ENCODE measurements at places on chromosomes 2 and 18. TPM values are rescaled to one million over a fixed set of nuclear protein-coding genes. Genes with fewer than 3 reads are reported as not detected.

The TXNDC2 gene
- total RNA-seq, result not detected

The CCDC102B gene
- total RNA-seq, result 1.1 TPM

The NMUR1 gene
- total RNA-seq, result 0.18 TPM

The COL5A2 gene
- 0.66 TPM for total RNA-seq

The ERBB4 gene
- not detected for total RNA-seq

The GRB14 gene
- total RNA-seq, result not detected

The PARD3B gene
- total RNA-seq, result 0.11 TPM

The MFSD6 gene
- 65.7 TPM for total RNA-seq

DNA sequence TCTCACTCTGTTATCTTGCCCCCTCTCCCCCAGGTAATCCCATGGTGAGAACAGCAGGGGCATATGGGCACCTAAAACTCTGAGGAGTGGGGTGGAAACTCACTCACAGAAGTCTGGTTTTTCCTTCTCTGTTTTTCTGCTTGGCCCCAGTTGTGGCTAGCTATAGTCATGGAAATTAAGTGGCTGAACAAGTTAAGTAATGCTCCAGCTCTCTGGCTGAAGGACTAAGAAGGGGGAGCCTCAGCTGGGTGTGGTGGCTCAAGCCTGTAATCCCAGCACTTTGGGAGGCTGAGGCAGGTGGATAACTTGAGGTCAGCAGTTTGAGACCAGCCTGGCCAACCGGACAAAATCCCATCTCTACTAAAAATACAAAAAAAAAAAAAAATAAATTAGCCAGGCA is 261.0 kb downstream of the TPGS2 start:
- no peaks in the 10 kb centered on the region for H3K36me3 ChIP-seq
- no peaks in the 10 kb centered on the region for H3K27me3 ChIP-seq
- H3K4me3 ChIP-seq, result no peak overlapping the region
- no peak for DNase-seq

DNA sequence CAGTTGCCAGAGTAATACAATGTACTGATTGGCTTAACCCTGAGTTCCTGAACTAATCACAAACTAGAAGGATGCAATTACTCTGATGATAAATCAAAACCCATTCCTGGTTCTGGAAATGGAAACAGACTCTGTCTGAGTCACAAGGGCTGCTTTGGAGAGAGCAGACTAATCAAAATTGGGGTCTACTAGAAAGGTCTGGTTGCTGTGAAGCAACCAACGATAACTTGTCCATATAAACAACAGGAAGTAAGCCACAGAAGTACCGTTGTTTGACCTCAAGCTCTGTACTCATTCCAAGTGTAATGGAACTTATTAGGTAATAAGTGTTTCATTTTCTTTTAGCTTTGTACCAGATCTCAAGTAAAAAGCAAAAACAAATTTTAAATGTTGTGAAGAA is 49.7 kb downstream of the RASGRP3 start:
- no peaks in the 10 kb centered on the region for H3K4me1 ChIP-seq
- H3K36me3 ChIP-seq, result no peaks in the 10 kb centered on the region
- no peak overlapping the region for H3K27ac ChIP-seq
- H3K4me3 ChIP-seq, result no peak overlapping the region
- DNase-seq, result no peak

DNA sequence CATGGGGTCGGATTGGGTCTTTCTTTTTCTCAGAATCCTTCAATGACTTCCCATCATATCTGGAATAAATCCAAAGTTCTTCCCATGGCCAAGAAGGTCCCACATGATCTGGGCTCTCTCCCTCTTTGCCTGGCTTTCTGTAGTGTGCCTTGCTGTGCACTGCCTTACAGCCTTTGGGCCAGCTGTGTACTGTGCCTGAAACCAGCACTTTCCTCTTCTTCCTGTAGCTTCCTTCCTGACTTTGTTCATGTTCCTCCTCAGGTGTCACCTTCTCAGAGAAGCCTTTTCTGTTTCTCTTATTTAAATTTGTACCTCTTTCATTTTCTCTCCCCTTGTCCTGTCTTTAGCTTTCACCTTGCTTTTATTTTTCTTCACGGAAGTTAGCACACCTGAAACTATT is 4.3 kb upstream of the CDCA7 start:
- H3K4me3 ChIP-seq, result no peak overlapping the region
- H3K27me3 ChIP-seq, result peaks cover 15% of the 10 kb centered on the region
- no peak overlapping the region for H3K27ac ChIP-seq
- no peak for DNase-seq
- no peaks in the 10 kb centered on the region for H3K36me3 ChIP-seq
- peaks cover 10% of the 10 kb centered on the region for H3K4me1 ChIP-seq

DNA sequence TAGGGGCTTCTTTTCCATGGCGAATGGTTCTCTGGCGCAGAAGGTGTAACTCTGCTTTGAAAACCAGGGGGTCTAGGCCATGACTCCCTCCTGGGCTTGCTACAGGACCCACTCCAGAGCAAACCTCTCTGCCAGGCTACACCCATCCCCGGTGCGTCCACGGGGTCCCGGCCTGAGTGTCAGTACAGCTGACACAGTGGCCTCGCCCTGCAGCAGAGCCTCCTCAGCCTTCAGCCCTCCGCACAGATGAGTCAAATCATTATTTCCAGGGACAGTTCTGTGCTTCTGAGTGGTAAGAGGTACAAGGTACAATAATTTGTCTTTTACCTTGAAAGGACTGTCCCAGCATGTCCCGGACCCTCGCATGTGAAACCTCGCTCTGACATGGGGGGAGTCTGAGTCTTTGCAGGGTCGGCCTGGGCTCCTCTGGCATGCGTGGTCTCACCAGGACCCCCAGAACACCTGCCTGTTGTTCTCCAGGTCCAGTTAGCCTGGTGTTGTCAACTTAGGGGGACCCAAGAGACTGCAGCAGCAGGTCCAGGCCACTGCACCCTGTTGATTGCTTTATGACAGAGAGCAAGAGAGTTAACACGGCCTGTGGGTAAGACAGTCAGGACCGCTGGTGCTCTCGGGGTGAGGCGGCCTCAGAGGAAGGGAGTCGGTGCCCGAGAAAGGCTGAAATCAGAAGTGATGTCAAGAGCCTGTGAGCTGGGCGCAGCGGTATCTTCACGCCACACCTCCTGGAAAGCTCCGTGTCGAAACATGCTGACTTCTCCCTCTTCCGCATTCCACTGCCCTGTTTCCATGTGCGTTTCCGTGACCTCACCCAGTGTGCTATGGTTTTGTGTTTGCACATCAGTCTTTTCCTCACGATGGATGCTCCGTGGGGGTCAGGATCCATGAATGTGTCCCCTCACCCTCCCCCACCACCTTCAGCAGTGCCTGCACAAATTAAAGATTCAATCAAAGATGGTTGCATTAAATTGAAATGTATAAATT is 340.1 kb downstream of the EIPR1 start:
- no peaks in the 10 kb centered on the region for H3K36me3 ChIP-seq
- no peak for DNase-seq
- no peak overlapping the region for H3K4me3 ChIP-seq
- H3K4me1 ChIP-seq, result no peaks in the 10 kb centered on the region

DNA sequence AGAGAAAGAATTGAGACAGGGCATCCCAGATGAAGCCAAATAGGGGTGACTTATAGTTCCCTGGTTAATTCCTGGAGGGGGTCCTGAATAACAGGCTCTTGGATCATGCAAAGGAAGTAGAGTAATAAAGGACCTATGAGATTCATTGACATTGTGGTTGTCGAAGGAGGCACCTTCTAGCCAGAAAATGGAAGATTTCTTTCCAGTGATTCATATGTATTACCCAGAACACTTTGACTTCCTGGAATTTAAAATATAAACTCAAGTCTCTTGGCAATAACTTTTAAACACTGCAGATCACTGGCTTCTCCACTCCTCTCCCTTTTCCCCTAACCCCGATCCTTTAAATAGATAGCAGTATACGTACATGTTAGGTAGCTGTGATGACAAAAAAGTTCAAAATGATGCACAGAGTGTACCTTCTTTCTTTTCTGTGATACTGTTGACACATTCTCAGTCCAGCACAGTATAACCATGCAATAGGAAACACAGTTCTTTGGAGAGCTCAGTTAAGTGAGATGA is 211.8 kb downstream of the LTBP1 start:
- H3K27ac ChIP-seq, result no peak overlapping the region
- DNase-seq, result no peak
- no peak overlapping the region for H3K4me3 ChIP-seq
- H3K36me3 ChIP-seq, result no peaks in the 10 kb centered on the region
- no peaks in the 10 kb centered on the region for H3K4me1 ChIP-seq

- no peaks in the 10 kb centered on the region for H3K27me3 ChIP-seq
- peak overlapping the region; percentile 64 for H3K27ac ChIP-seq
- H3K4me3 ChIP-seq, result peak overlapping the region; percentile 15
- peaks cover 98% of the 10 kb centered on the region for H3K4me1 ChIP-seq
- peaks cover 6% of the 10 kb centered on the region for H3K36me3 ChIP-seq
- no peak for DNase-seq
These were observed 10.0 kb downstream of the INPP4A start for GRCh38 chr2:98454500-98455235.

DNA sequence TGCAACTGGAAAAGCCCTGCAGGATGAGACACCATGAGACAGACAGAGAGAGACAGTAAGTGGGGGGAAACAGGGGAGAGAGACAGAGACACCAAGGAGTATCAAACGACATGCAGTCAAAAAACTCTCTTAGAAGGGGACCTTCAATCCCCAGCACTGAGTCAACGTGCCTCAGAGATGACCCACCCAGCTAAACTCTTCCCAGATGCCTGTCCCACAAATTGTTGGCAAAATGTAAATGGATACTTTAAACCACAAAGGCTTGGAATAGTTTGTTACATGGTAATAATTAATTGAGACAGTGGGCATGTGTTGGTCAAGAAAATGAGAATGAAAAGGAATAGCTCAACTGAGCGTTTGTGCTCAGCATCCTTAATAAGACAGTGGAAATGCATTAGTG is 98.3 kb downstream of the GRB14 start:
- H3K27me3 ChIP-seq, result no peaks in the 10 kb centered on the region
- no peak overlapping the region for H3K27ac ChIP-seq
- DNase-seq, result no peak
- no peak overlapping the region for H3K4me3 ChIP-seq

GRCh38 chr2:19361325-19361990 is 3.0 kb upstream of the OSR1 start:
- H3K27ac ChIP-seq, result no peak overlapping the region
- no peaks in the 10 kb centered on the region for H3K36me3 ChIP-seq
- peak; percentile 29 for DNase-seq
- H3K4me1 ChIP-seq, result peaks cover 42% of the 10 kb centered on the region
- H3K4me3 ChIP-seq, result peak overlapping the region; percentile 61

DNA sequence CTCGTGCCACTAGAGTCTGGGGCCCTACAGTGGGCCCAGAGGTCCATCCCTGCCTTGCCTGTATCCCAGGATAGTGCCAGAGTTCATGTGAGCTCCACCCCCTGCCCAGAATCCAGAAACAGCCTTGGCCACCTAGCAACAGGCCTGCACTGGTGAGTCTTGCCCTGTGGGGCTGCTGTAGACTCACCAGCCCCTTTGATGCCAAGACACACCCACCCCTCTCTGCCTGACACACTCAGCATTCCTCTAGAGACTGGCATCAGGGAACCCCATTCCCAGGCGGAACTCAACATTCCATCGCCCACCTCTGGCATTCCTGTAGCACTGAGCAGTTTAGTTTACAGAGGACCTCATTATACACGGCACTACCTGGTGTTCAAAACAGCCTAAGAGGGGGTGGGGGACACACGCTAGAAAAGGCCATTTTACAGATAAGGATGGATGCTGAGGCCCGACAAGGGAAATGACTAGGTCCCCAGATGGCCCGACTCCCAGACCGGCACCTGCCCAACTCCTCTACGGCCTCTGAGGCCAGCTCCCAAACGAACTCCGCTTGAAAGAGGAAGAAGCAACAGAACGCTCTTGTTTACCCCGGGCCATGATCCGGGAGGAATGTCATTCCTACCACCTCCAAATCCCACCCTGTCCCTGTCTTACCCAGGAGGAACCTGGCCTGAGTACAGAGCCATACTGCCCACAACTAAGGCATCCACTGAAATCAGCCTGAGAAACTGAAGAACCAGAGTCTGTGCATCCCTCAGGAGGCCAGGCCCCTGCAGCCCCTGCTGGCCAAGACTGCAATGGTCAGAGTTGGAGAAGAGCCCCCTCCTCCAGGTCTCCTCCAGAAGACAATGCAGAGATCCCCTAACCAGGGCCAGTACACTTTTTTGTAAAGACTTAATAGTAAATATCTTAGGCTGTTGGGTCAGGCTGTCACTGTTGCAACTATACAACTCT is 180.2 kb downstream of the TNS1 start:
- H3K4me1 ChIP-seq, result no peaks in the 10 kb centered on the region
- no peak for DNase-seq
- H3K36me3 ChIP-seq, result no peaks in the 10 kb centered on the region
- no peak overlapping the region for H3K27ac ChIP-seq
- H3K4me3 ChIP-seq, result no peak overlapping the region

GRCh38 chr18:2908946-2909335 is 62.1 kb downstream of the EMILIN2 start:
- H3K27me3 ChIP-seq, result no peaks in the 10 kb centered on the region
- no peak overlapping the region for H3K4me3 ChIP-seq
- peaks cover 8% of the 10 kb centered on the region for H3K4me1 ChIP-seq
- no peak for DNase-seq

- no peak overlapping the region for H3K4me3 ChIP-seq
- no peaks in the 10 kb centered on the region for H3K36me3 ChIP-seq
- DNase-seq, result no peak
- no peaks in the 10 kb centered on the region for H3K27me3 ChIP-seq
- H3K4me1 ChIP-seq, result no peaks in the 10 kb centered on the region
These were observed 496.1 kb upstream of the RAB6C start for GRCh38 chr2:129483366-129483765.
